ENCODE measurements at places on chromosomes 16 and 17.

GRCh38 chr17:27453471-27453870 lies 2.8 kb upstream of the KSR1 start:
- DNase-seq = no peak

DNA sequence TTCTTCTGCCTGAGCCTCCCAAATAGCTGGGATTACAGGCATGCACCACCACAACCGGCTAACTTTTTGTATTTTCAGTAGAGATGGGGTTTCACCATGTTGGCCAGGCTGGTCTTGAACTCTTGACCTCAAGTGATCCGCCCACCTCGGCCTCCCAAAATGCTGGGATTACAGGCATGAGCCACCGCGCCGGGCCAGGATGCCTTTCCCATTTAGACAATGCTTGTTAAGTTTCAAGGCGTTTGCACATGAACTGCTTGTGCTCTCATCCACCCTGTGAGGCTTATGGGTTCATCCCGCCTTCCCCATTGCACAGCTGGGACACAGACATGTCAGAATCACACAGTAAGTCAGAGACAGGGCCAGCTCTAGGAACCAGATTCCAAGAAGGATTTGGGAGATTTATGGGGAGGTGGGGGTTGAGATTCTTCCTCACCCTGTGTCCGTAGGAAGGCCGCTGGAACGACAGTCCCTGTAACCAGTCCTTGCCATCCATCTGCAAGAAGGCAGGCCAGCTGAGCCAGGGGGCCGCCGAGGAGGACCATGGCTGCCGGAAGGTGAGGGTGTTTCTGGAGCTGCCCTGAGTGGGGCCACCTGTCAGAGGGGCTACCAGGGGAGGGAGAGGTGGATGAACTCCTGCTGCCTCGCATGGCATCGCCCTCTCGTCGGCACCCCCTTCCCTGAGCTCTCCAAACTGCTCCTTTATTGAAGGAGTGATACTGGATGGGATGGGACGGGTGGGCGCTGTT lies 46.3 kb downstream of the MRC2 start:
- no peak for DNase-seq

GRCh38 chr16:57108432-57108831 lies 16.0 kb downstream of the CPNE2 start:
- DNase-seq = no peak

DNA sequence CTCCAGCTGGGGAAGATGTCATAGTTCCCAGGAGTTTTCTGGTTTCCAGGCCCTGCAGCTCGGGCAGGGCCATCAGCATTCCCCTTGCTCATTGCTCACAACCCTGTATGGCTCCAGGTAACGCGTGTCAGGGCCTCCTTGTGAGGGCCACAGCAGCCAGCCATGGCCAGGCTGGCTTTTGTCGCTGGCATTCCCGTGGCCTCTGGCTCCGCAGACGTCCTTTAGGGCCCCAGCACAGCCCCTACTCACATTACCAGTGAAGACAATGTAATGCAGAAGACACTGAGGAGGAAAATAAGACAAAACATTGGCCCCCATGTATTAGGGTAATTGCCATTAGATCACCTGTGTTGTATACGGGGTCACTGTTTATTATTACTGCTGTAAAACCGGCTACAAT lies 1799.0 kb downstream of the TP53TG3F start:
- DNase-seq = no peak

DNA sequence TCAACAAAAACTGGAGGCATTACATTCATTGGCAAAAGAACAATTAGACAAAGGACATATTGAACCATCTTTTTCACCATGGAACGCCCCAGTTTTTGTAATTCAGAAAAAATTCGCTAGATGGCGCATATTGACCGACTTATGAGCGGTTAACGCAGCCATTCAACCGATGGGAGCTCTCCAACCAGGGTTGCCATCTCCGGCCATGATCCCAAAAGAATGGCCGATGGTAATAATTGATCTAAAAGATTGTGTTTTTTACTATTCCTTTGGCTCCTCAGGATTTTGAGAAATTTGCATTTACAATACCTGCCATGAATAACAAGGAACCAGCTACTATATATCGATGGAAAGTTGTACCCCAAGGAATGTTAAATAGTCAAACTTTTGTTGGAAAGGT lies 21.4 kb downstream of the ALOX15B start:
- no peak for DNase-seq

- DNase-seq = no peak
These were observed 21.2 kb downstream of the USP43 start for GRCh38 chr17:9666461-9667050.

DNA sequence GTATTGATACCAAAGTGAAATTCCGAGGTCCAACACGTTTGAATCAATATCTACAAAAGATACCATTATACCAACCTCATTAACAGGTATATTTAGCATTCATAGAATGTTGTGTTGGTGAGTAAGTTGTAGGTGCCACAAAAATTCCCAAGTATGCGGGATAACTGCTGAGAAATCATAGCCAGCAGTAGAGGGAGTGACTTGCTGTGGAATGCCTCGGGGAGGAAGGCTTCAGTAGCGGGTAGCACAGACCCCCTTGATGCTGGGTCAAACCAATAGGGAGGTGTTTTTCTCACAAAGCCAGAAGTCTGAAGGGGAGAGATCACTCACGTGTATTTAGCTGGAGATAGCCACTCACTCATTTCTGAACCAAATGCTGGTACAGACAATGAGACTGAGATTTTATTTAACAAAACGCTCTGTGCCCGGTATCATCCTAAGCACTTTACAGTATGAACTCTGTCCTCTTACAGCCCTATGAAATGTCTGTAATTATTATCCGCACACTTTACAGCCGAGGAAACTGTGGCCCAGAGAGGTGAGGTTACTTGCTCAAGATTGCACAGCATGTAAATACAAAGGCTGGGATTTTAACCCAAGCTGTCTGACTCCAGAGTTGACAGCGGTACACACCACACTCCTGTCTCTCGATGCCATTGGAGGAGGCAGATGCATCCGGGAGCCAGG lies 23.1 kb downstream of the HSBP1 start:
- DNase-seq = no peak

- no peak for DNase-seq
These were observed 308.0 kb downstream of the MAP2K6 start for GRCh38 chr17:69722518-69722917.

GRCh38 chr17:33896263-33896662 lies 358.8 kb upstream of the CCL2 start:
- no peak for DNase-seq

- no peak for DNase-seq
These were observed 4.7 kb upstream of the IL17C start for GRCh38 chr16:88633684-88634140.

DNA sequence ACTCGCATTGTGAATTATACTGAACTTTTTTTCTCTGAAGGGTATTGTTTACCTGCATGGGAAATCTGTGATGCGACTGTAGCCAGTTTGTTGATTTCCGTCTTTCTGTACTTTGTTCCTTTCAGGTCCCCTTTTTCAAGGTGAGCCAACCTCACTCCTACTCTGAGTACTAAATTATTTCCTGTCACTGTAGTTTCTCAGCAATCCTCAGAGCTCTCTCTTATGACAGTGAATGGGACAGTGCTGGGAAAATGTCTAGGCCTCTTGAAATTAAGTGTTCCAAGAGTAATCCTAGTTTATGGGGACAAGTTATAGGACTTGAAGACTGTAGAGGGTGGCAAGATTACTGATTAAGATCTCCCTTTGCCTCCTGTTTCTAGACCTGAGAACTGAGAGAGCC lies 167.6 kb downstream of the CNTNAP4 start:
- no peak for DNase-seq

- DNase-seq = no peak
These were observed 346.9 kb upstream of the PSMD7 start for GRCh38 chr16:73949574-73950320.

- DNase-seq = no peak
These were observed 197.7 kb upstream of the CIBAR2 start for GRCh38 chr16:85309656-85310587.

DNA sequence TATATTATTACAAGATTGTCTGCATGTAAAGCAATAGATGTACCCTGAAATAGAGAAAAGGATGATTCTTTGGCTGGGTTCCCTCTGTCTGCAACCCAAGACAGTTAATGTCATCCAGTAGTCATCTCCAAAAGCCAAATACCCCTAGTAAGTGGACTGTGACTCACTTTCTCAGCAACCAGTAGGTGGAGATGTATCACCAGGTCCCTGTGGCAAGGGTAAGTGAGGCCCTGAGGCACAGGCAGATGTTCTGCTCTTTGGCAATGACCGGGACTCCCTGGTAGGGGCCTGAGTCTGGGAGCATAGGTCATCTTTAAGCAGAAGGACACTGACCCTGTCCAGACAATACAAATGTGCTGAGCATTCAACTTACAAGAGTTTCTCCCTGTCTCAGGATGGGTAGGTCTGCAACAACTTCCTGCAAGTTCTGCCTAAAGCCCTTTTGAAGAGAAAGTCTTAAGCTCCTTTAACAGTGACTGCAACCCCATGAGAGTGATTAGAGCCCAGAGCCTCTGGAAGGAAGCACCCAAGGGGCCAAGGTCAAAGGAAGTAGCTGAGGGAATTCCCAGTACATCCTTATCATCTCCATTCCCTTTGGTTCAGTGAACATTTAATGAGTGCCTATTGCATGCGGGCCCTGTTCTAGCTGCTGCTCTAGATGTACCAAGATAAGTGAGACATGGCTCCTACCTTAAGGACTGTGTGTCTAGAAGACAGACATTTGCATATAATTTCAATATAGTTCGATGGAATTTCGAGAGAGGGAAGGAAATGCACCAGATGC lies 31.9 kb downstream of the PMP22 start:
- DNase-seq = no peak

DNA sequence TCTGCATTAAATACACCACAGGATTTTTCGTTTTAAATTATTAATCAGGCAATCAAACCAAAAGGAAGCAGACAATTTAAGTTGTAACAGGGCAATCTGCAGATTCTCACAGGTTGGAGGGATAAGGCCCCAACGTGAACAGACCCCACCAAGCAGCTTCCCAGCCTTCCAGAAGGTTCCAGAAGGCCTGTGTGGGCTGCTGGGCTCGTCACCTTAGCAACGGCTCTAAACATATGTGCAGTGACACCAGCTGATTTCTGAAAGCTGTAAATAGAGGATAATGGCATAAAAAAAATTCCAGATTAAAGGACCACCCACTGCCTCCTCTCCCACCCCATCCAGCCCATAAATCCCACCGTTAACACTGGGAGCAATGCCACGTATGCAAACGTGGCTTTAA lies 123.8 kb downstream of the ZNF778 start:
- no peak for DNase-seq

GRCh38 chr16:457732-458400 lies 32.4 kb downstream of the RAB11FIP3 start:
- DNase-seq = no peak

DNA sequence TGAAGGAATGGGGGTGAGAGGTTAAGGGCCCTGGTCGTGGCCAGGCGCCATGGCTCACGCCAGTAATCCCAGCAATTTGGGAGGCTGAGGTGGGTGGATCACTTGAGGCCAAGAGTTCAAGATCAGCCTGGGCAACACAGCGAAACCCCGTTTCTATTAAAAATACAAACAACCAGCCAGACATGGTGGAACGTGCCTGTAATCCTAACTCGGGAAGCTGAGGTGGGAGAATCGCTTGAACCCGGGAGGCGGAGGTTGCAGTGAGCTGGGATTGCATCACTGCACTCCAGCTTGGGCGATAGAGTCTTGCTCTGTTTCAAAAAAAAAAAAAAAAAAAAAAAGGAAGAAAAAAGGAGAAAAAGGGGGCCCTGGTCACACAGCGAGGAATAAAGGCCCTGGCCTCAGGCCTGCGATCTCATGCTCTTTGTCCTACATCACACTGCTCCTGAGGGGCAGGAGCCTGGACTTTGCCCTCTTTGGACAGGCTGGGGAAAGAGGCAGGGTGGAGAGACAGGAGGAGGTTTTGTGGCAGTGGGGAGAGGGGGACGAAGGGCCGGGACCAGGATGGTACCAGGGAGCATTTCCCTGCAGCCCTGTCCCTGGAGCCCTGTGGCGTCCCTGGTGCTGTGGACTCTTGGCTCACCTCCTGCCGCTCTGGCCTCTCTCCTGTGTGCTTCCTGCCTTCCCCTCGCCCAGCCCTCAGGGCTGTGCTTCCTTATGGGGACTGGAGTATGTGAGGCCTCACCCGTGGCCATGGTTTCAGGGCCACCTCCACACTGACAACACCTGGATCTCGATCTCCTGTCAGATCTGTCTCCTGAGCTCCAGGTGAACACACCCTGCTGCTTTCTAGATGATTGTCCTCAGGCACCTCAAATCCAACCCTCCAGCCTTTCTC lies 19.7 kb upstream of the SLC25A19 start:
- no peak for DNase-seq

DNA sequence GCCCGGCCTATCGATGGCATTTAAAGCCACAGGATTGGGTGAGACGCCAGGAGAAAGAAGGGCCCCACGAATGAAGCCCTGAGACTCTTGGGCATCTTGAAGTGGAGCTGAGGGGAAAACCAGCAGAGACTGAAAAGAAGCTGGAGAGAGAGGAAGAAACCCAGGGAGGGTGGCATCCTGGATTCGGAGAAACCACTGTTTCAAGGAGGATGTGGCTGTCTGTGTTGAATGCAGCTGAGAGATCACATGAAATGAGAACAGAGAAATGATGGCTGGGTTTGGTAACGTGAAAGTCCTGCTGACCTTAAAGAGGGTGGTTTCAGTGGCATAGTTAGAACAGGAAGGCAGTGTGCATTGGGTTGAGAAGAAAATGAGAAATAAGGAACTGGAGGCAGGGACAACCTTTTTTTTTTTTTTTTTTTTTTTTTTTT lies 3.8 kb downstream of the TNFSF12 start:
- DNase-seq = no peak

GRCh38 chr16:84056933-84057332 lies 14.3 kb upstream of the SLC38A8 start:
- DNase-seq = no peak

- DNase-seq = no peak
These were observed 59.2 kb downstream of the ANKRD11 start for GRCh38 chr16:89431158-89431584.

GRCh38 chr16:67645397-67646121 lies 615 bp downstream of the CARMIL2 start:
- no peak for DNase-seq

DNA sequence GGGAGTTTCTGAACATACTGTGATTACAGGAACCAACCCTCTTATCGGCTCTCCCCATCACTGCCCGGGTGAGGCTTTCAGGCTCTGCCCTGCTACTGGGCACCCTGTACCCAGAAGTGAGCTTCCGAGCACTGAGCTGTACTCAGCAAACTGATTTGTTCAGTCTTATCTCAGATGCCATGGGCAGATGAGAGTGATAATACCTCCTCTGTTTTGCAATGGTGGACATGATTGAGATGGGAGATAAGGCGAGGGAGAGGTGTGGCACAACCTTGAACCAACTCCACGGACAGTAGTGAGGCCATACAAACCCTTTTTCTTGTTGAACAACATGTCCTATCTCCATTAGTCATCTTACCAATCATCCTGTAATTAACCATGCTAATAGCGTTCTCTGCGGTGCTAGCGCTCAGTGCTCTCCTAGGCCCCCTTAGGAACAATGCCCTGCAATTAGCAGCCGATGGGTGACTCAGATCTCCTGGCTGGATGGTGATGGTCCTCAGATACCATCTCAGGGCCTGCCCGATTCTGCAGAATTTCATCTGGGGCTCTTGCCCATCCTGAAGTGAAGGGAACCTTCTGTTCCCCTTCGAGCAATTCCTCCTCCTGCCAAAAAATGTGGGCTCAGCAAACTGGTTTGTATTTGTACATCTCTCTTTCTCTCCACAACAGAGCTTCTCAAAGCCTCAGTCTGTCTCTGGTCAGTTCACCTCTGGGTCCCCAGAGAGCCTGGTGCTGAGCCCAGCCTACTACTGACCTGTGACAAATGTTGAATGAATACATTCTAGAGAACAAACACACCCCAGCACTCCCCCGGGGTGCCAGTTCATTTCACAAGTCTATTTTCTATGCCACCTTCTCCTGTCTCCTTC lies 139.3 kb upstream of the IRX3 start:
- DNase-seq = no peak

Data from thoracic aorta (tissue), 2 donors.